ENCODE measurements at places on chromosomes 3 and 15.
A peak's percentile ranks its signal among the peaks of the same experiment; 100 is the strongest.

DNA sequence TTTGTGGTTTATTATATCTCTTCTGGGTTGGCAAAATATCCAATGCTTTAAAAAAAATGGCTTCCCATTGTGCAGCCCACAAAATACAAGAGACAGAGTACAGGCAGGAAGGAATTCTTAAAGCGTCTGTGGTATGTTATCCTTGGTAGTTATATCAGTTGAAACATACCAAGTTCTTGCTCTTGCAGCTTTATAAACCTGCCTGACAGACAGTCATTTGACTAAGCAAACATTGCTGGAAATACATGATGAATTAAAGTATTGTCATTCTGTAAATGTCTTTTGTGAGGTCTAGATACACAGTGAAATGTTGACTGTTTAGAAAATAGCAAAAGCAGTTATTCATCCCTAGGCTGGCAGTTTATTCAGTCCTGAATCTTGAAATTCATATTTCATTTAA is 44.8 kb upstream of the MAP3K13 start:
- no peak for DNase-seq

DNA sequence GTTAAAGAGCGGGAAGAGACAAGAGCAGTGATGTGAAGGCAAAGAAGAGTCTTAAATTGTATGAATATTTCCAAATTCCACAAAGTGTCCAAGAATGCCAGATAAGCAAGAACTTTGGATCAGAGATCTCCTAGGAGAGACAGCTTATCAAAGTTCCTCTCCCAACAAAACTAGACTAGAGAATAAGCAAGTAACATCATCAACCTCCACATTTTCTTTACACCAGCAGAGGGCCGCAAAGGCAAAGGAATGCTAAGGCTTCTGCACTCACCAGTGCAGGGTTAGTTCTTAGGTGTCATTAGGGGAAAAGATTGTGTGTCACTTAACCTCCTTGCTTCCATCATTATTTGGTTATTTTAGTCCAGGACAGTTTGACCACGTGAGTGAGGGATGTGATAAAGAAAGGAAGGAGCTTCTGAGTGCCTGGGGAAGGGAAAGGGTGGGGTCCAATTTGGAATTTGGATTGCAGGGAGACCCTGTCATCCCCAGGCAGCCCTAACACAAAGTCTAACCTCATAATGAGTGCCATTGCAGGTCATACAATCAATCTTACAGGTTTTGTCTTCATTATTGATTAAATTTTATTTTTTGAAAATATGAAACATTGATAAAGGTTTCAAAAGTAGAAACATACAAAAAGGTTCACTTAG is 7.5 kb upstream of the CMTM6 start:
- DNase-seq, result peak; percentile 64

DNA sequence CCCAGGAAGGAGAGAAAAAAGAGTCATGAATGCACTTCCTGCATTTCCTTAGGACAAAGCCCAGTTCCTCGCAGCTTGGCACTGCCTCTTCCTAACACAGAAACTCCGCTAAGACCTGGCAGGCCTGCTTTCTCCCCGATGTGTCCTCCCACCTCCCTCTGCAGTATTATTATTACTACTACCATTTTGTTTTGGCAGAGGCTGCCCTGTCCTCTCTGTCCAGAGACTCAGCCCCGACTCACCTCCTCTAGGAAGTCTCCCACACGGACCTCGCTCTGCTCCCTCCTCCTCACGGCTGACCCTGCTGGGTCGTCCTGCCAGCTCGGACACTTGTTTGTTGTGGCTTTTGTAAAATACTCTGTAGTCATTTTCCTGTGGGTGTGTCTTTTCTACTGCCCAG is 107.2 kb upstream of the HACD2 start:
- DNase-seq, result no peak

DNA sequence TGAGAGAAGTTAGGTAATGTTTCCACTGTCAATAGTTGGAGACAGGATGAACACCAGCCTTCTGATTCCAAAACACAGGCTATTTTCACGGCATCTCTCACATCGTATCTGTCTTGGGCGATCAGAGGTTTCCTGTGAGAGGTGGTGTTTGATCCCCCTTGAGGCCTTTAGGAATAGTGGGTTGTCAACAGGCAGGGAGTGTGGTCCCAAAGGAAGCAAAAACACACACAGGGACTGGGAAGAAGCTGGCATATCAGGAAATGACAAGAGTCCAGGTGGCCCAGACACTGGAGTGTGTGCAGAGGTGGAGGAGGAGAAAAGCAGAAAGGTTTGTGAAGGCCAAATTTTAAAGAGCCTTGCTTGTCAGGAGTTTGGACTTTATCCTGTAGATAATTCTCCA is 6.6 kb upstream of the MAGEF1 start:
- DNase-seq, result no peak

DNA sequence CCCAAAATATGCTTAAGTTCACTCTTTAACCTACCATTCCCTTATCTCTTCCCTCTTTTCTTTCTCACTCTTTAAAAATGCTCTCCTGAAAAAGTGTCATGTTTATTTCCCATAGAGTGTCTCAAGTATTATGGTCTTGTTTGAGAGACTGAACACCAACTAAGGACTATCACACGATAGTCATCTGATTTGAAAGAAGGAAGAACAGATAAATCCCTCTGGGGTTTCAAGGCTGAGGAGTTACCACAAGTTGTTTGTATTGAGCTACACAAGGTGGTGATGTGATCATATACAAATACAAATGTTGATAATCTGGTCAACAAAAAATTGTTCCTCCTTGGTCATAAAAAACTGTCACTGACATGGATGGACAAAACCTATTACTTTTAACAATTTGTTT is 13.8 kb downstream of the MEIS2 start:
- DNase-seq, result no peak

DNA sequence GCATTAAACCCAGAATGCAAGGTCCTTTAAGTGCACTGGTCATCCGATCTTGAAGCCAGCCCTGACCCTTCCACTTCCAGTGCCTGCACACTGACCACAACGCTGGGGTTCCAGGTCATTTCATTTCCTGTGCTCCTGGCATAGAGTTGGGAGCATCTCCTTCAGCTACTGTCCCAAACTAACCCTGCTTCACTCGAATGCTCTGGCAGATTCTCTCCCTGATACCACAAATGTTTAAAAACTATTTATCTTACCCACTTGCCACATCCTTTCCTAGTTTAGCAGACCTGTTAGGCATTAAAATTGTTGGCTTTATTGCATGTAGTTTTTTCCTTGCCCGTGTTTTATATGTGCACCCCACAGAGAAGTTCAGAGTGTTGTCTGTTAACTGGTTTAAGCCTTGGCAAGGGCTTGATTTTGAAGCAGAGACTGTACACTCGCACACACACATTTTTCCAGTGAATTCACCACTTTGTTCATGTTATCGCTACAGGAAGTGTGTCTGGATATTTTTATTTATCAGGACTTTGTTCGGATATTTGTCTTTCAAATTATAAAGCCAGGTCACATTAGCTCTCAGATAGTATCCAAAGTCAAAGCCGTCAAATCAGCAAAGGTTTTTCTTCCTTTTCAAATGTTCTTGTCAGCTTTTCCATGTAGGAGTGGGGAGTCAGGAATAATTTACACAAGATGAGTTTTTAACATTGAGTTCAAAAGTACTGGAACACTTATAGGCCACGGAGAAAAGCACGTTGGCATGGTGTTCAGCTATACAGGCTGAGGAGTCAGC is 77.3 kb downstream of the ABI3BP start:
- no peak for DNase-seq

GRCh38 chr15:100731267-100732152 is 129.1 kb downstream of the ASB7 start:
- no peak for DNase-seq

GRCh38 chr3:155853214-155854140 is 750 bp downstream of the SLC33A1 start:
- peak; percentile 11 for DNase-seq

GRCh38 chr3:127067116-127067910 is 84.4 kb downstream of the PLXNA1 start:
- no peak for DNase-seq

GRCh38 chr3:51550080-51550819 is 11.7 kb downstream of the RAD54L2 start:
- DNase-seq, result no peak

GRCh38 chr3:127443581-127444375 is 146.8 kb downstream of the TPRA1 start:
- no peak for DNase-seq

DNA sequence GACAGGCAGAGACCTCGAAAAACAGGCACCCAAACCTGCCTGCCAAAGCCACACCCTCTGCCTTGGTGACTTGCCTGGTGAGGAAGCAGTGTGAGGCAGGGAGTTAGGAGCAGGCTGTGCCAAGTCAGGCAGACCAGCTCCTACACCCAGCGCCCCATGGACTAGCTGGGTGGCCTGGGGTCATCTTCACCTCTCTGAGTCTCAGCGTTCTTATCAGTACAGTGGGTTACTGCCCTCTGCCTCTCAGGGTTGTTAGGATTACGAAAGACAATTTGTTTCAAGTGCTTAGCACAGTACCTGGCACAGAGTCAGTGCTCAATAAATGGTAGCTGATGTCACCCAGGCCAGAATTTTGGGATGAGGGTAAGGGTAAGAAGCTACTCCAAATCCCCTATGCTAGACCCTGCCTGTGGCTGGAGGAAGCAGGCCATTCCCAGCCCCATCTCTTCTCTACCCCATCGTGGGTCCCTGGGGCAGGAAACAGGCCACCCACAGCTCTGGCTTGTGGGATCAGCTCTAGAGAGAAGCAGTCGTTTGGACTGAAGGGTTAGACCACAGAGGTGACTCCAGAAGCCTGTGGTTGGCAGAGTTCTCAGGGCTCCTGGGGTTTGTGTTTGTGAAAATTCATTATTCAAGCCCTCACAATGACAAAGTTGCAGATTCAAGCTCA is 10.1 kb downstream of the SLC51B start:
- no peak for DNase-seq

- no peak for DNase-seq
These were observed 512.2 kb upstream of the ALCAM start for GRCh38 chr3:104854468-104854867.

DNA sequence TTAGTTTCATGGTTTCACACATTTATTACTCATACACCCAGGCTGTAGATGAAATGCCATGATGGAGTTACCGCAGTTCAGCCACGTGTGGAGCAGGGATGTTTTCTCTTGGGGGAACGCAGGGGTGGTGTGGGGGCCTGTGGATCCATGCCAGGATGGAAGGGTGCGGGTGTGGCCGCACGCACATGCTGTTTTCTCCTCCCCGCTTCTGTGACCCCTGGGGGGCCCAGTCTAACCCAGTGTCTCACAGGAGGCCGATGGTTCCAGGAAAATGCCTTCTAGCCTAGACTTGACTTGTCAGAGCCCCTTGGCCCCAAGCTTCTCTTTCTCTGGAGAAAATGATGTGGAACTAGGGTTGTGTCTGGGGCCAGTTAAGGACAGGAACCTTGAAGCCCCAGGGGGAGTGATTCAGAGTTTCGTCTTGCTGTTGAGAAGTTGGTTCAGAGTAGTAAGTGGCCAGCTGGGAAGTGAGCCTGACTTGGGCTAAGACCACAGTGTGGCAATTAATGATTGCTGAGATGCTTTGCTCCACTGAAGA is 240.4 kb upstream of the BHLHE40 start:
- no peak for DNase-seq

- no peak for DNase-seq
These were observed 150.9 kb upstream of the LINGO1 start for GRCh38 chr15:77783636-77784035.

- peak; percentile 14 for DNase-seq
These were observed 30.7 kb upstream of the CLRN1 start for GRCh38 chr3:151003029-151003767.

DNA sequence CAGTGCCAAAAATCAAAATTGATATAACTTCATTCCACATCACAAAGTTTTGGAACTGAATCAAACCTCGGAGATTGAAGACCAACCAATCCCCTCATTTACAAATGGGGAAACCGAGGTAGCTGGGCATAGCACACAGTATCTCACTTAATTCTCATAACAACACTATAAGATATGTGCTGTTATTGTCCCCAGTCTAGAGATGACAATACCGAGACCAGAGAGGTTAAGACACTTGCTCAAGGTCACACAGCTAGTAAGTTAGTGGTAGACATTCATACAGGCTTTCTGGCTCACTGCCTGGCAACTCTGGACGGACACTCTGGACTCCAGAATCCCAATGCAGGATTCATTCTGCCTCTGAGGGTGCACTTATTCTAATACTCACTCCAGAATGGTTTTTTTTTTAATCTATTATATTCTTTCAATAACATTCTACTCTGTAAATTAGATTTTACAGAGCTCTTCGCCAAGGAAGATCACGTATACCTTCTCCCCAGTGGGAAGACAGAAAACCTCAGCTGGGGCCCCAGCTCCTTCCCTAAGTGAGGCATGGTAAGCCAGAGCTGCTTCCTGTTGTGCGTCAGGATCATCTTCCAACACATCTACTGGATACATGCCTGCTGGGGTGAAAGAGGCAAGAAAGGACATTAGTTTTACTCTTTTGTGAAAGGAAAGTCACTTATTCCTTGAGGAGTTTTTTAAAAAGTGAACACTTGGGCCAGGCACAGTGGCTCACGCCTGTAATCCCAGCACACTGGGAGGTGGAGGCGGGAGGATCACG is 128.4 kb upstream of the IGF1R start:
- DNase-seq, result no peak

DNA sequence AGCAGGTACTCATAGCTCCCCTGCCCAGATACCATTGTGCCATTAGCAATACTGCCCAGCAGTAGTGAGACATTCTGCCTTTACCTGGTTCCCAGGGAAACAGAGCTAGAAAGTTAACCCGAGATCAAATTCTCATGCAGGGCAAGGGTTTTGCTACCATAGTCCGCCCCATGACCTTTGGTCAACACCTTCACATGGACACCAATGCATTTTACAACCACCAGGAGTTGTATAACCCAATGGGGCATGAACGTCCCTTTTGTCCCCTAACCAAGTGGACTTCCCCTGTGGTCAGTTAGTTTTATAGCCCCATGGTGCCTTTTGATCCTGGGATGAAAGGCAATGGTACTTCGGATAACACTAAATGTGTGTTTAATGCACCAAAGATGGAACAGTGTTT is 151.7 kb upstream of the IQSEC1 start:
- DNase-seq, result no peak

- no peak for DNase-seq
These were observed 3.0 kb downstream of the RAB6B start for GRCh38 chr3:133892541-133893231.

DNA sequence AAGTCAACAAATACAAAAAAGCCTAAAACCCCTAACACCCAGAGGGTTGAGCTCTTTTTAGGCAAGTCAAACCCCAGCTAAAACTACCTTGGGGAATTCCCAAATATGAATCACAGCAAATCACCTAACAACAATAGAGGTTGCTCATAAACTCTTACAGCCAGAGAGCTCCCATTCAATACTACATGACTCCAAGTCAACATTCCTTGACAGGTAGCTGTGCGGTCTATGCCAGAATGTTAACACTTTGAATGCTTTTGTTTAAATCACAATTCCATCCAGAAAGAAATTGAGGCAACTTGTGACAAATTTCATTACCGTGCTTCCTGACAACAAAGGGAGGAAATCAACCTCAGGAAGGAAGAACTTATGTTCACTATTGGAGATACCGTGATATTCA is 7.5 kb upstream of the UACA start:
- no peak for DNase-seq

DNA sequence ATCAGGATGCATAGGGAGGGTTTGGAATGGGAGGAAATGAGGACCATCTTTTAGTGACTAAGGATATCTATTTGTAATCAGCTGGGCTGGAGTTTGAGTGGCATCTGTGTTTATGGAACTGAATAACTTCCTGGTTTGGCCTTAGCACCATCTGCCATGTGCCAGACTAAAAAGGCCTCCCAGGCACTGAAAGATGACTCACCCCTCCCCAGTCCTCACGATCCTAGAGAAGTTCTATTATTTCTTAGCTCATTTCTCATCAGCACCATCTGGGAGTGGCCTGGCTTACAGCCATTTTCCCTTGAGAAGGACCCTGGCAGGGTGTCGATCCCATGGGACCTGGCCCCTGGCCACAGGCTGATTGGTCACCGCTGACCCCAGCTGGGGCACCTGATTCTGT is 23.9 kb upstream of the CTXND1 start:
- DNase-seq, result peak; percentile 55
